ENCODE measurements at places on chromosomes 4 and X.

DNA sequence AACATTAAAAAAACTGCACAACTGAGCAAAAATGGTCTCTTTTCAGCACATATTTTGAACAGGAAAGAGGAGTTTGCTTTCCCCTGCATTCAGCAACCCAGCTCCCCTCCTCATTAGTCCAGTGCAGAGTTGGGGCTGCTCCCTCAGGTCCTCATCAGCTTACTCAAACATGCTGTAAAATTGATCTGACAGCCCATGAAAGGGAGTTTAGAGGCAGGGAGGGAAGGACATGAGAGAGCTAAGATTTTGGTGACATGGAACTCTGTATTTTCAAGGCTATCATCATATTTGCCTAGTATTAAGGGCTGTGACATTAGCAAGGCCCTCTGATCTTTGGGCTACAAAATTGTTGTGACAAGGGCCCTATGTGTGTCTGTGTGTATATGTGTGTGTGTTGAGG is 205.6 kb upstream of the TAPT1 start:
- DNase-seq = no peak

DNA sequence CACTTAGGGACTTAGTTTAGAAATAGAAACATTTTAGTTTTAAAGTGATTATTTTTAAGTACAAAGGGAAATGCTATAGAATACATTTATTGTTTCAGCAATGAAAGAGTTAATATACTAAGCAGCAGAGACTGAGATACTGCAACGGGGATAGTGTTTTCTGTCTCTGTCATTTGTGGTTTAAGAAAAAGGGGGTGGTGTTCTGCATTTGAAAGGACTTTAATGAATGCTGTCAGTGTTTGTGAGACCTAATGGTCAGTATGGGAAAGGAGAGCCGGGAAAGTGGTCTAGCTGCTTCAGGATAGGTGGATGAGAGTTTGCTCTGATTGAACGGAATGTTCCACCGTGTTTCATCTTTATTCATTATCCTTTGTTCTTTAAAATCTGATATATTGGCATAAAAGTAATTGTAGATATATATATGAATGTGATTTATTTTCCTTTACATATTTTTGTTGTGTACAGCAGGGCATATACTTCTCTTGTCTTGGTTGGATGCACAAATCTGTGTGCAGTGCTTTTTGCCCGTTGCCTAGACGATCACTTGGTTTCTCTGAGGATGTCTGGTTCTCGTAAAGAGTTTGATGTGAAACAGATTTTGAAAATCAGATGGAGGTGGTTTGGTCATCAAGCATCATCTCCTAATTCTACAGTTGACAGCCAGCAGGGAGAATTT is at the start of gene KLHL5:
Gene KLHL5, plus strand, starts transcription at position 139 of the 676 bp plus-strand sequence. Its CDS starts 421 bp downstream, at position 560.
- DNase-seq = no peak

DNA sequence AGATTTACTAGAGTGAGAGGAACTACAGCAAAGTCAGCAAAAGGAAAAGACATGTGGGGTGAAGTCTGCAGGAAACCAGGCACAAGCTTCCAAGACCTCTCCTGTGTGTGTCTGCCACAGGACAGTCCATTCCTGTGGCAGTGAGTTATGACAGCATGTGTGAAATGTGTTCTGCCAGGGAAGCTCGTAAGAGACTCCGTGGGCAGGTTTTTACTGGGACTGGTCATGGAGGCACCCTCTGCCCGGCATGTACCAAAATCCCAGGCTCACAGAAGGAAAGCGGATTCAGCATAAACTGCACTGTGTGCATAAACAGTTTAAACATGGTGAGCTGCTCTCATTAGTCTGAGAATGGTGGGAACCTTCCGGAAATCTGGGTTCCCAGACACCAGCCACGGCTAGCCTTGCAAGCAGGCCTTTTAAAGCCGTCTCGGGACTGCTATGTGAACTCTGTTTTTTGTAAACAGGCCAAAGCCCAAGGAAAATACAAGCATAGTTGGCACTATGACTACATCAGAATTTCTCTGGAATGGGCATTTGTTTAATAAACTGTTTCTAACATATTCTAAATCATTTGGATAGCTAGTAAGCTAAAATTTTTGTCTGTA is 288.5 kb downstream of the TENM3 start:
- DNase-seq = no peak

DNA sequence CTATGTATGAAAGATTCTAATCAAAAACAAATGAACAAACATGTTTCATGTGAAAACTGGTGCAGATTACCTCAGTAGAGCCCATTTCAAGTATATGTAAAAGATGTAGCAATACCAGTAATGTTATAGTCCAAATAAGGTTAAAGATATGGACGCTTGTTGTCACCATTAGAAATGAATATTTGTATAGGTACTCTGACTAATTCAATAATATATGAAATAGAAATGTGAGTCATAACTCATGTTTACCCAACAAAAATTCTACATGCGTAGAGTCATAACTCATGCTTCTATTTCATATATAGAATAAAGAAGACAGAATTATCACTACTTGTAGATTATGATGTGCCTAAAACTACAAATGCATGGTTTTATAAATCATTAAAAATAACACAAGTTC is 739.1 kb upstream of the DIAPH2 start:
- DNase-seq = no peak

- DNase-seq = no peak
Observed at GRCh38 chr4:1243451-1244080, 5.4 kb downstream of the CTBP1 start.

GRCh38 chr4:79673898-79674297 is 265.9 kb upstream of the GK2 start:
- no peak for DNase-seq

DNA sequence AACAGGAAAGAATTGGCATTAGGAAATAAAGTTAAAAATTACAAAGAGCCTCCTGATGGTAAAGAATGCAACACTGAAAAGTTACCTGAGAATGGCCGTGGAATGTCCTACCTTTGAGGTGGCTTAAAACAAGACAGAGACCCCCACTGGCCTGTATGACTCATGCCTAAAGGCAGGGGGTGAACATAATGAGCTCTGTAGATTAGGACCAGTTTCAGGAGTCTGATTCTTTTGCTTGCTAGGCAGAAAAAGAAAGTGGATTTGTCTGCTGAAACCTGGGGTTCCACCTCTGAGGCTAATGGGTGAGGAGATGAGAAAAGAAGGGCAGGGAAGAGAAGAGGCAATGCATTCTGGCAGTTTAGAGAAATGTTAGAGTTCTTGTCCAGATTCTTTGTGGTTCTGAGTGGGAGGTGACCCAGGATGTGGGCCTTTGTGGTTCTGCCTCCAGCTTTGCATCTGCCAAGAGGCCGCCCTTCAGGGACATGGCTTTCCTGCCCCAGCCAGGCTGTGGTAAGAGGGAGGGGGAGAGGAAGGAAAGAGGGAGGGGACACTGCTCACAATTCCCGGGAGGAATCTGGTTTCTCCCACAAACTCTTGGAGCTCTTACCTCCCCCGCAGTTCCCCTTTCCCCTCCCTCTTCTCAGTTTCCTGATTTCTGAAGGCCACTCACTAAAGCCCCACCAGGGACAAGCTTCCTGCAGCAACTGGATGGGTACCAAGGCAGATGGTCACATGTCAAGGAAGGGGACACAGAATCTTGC is 109.6 kb downstream of the EFNB1 start:
- DNase-seq = no peak

DNA sequence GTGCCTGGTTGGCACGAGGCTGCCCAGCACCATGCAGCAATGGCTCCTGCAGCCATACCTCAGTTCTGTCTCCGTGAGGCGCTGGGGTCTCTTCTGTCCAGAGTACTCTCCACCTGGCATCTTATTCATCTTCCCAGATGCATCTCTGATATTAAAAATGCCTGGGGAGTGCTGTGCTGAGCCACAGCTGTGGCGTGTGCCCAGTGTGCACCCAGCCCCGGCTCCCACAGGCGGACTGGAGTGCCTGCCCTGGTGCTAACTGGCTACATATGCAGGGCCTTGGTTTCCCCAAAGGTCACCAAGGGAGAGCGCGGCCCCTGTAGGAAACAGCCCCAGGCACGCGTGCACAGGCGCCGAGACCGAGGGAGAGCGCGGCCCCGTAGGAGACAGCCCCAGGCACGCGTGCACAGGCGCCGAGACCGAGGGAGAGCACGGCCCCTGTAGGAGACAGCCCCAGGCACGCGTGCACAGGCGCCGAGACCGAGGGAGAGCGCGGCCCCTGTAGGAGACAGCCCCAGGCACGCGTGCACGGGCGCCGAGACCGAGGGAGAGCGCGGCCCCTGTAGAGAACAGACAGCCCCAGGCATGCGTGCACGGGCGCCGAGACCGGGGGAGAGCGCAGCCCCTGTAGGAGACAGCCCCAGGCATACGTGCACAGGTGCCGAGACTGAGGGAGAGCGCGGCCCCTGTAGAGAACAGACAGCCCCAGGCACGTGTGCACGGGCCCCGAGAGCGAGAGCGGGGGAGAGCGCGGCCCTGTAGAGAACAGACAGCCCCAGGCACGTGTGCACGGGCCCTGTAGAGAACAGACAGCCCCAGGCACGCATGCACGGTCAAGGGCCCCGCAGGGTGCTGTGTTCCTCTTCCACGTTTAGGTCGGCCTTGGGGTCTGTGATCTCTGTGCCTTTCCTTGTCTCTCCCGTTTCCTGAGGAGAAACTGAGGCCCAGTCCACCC is 14.5 kb downstream of the TMEM175 start:
- no peak for DNase-seq

DNA sequence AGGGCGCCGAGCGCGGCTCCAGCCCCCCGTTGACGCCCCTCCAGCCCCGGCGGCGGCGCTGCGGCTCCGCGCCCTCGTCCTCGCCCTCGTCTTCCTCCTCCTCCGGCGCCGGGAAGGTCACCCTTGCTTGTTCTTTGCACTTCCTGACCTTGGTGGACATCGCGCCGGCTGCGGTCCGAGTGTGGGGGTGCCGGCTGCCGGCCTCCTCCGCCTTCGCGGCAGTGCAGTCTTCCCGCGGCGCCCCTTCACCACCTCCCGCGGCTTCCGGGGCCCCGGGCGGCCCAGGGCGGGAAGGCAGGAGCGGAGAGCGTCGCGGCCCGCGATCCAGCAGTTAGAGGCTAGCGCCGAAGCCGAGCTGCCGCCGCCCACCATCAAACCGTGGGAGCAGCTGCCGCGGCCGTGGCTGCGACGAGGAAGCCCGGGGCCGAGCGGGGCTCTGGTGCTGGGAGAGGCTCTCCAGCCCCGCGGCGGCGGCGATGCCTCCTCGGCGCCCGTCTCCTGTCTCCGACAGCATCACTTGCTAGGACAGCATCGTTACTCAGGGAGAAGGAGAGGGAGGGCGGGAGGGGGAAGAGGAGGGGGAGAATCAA is at the start of gene TRPC3:
Gene TRPC3, minus strand, starts transcription at position 540 of the 590 bp plus-strand sequence. Its CDS starts 380 bp downstream, at position 160.
- DNase-seq = no peak

DNA sequence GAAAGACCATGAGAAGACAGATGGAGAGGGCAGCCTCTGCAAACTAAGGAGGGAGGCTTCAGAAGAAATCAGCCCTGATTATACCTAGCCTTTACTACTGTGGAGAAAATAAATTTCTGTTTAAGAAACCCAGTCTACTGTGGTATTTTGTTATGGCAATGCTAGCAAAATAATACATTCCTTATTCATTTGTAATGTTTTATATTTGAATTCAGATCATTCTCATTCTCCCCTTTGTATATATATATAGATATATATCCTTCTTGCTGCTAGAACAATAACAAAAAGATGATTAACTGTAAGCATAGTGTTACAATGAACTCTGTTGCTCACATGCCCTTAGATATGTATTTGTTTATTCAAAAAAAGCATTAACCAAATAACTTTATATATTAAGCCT is 22.5 kb downstream of the DMD start:
- DNase-seq = no peak

- DNase-seq = no peak
Observed at GRCh38 chr4:182604953-182605352, 312.2 kb downstream of the DCTD start.

DNA sequence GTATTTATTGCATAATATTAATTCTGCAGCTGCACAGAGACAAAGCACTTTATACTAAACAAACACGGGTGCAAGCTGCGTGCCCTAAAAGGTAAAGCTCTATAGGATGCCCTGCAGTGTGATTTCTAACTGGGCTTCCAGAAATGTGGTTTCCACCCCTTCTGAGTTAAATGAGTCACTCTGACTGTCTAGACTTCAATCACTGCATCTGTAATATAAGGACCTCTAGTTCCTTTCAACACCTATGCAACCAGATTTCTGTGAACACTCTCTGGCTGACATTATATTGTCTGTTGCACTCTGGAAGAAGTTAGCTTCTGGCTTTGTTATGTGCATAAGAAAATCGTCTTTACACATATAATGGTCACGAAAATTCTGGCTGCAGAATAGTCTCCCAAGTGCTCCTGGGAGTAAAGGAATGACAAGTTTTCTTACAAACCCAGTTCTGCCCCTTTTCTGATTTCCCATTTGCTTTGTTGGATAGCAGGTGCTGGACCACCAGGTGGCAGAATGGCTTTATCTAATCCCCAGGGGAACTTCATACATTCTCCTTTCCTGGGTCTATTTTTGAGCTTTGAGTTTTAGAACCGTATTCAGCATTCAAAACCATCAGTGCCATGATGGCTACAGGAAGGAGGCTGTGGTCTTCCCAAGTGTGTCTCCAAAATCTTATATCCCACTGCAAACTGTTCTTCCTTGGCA is 842.2 kb downstream of the STIM2 start:
- peak; percentile 37 for DNase-seq

GRCh38 chr4:36214735-36215485 is 29.4 kb downstream of the ARAP2 start:
- no peak for DNase-seq

- DNase-seq = no peak
Observed at GRCh38 chrX:126065901-126066660, 100.0 kb downstream of the DCAF12L2 start.

DNA sequence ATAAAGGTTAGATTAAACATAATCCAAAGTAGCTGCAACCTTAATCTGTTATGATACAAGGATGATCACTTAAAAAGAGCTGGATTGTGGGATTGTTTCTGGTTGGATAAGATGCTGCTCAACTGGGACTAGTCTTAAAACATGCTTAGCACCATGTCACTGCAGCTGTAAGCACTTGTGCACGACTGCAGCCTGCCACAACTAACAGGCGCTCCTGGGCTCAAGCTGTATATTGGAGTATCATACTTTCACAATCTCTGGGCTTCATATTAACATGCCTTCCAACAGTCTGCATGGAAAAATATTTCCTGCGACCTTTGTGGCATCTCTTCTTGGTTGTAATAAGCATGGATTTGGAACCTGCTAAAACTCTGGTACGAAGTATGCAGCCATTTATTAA is 493.0 kb upstream of the PITX2 start:
- DNase-seq = no peak

DNA sequence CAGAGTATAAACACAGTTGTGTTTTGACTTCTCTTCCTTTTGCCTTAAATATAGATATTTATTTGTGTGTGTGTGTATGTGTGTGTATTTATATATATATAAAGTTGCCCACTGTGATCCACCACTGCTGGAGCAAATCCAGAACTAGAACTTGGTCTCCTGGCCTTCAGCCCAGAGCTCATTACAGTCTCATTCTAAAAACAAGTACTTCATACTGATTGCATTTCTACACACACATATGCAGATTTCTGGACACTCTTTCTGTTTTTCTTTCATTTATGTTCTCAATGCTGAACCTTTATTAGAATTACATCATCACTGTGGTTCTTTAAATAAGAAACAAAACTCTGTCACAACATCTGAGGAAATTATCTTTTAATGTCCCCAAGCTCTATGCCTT is 381 bp downstream of the TXK start:
- DNase-seq = no peak

- no peak for DNase-seq
Observed at GRCh38 chr4:101843054-101843453, 52.5 kb downstream of the BANK1 start.

Data from RKO (cell line).